Hindlimb muscle (tissue), 1 donor: ENCODE measurements at places on chromosomes 6 and 20. TPM values are rescaled to one million over a fixed set of nuclear protein-coding genes. Genes with fewer than 3 reads are reported as not detected.
A peak's percentile ranks its signal among the peaks of the same experiment; 100 is the strongest.

DNA sequence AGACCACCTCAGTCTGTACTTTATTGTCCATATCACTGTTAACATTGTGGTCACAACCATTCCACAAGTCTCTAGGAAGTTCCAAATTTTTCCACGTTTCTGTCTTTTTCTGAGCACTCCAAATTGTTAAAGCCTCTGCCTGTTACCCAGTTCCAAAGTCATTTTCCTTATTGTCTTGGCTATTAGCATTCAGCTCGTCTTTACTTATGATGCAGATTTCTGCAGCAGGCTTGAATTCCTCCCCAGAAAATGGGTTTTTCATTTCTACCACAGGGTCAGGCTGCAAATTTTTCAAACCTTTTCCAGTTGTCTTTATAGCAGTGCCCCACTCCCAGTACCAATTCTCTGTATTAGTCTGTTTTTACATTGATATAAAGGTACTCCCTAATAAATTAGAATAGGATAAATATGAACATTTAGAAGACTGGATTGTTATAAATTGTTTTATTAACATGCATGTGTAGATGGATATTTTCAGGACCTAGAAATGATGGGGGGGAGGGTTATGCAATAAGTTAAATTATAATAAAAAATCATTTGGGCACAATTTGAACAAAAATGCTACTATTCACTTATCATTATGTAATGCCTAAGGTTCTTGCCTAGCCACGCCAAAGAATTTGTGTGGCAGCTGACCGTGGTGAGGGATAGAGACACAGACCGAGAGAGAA lies 595.3 kb upstream of the ADGRB3 start:
- DNase-seq: no peak

Gene KAT14
- polyA plus RNA-seq: 19.2 TPM

DNA sequence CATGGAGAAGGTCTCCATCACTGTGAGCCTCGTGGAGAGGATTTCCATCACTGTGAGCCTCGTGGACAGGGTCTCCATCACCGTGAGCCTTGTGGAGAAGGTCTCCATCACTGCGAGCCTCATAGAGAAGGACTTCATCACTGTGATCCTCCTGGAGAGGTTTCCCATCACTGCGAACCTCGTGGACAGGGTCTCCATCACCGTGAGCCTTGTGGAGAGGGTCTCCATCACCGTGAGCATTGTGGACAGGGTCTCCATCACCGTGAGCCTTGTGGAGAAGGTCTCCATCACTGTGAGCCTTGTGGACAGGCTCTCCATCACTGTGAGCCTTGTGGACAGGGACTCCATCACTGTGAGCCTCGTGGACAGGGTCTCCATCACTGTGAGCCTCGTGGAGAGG lies 140.4 kb downstream of the ERMARD start:
- DNase-seq: no peak

- no peak for DNase-seq
These were observed 185.3 kb downstream of the PKHD1 start for GRCh38 chr6:51901766-51902764.

Gene MROH8
- 4.9 TPM for polyA plus RNA-seq

Gene SDHAF4
- polyA plus RNA-seq: 15.7 TPM

DNA sequence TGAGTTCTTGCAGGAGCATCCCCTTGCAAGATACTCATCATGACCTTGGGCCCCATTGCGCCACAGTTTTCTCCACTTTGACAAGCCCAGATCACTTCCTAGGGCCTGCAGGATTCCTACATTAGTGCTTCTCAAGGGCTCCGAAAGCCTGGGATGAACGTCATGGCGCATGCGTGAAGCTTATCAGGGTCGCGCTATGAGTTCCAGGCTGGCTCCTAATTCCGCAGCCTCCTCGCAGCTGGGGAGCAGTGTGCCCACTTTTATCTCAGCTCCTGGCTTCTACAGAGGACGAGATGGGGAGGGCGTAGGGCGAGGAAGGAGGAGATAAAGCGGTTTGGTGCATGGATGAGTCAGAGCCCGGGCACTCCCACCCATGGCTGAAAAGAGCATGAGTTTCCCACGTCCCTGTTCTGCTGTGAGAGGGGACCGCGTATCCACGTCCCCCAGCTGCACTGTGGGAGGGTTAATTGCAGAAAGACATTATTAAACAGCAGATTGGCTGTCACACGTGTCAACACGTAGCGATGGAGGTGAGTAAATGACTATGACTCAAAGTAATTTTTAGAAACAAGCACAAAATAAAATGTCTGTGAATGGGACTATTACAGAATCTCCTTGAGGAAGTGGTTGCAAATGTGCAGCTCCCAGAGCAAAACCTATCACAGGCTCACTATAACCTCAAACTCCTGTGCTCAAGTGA lies 72.9 kb upstream of the DSP start:
- no peak for DNase-seq

GRCh38 chr6:148118244-148118643 lies 224.4 kb upstream of the SASH1 start:
- DNase-seq: no peak

DNA sequence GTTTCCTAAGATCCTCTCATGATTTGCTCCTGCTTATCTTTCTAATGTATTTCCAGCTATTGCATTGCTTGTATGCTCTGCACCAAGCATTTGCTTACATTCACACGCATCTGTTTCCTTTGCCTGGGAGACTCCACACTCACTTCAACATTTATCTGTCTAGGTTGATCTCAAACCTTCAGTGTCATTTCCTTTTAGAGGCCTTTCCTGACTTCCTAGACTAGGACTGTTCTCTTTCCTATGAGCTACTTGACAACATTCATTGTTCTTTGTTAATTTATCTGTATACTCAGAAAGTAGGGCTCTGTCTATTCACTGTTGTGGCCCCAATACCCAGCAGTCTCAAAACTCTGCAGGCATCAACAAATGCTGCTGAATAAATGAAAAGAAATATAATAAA lies 84.4 kb downstream of the WASF1 start:
- DNase-seq: no peak

GRCh38 chr6:46393940-46394337 lies 97.3 kb downstream of the RCAN2 start:
- DNase-seq: no peak

GRCh38 chr6:52815167-52816092 lies 11.8 kb upstream of the GSTA1 start:
- DNase-seq: peak; percentile 1

- DNase-seq: peak; percentile 30
These were observed 33.5 kb upstream of the MCM9 start for GRCh38 chr6:118968416-118968815.
